CD4-positive, alpha-beta T cell (primary cell): ENCODE measurements at places on chromosomes 6 and 20. TPM values are rescaled to one million over a fixed set of nuclear protein-coding genes. Genes with fewer than 3 reads are reported as not detected.

SMLR1 gene
- total RNA-seq = not detected

ECT2L gene
- not detected for total RNA-seq

TULP1 gene
- not detected for total RNA-seq

TAAR6 gene
- not detected for total RNA-seq

VNN1 gene
- total RNA-seq = not detected
